Aorta (tissue), 5 donors: ENCODE measurements at places on chromosomes 13 and 19.

DNA sequence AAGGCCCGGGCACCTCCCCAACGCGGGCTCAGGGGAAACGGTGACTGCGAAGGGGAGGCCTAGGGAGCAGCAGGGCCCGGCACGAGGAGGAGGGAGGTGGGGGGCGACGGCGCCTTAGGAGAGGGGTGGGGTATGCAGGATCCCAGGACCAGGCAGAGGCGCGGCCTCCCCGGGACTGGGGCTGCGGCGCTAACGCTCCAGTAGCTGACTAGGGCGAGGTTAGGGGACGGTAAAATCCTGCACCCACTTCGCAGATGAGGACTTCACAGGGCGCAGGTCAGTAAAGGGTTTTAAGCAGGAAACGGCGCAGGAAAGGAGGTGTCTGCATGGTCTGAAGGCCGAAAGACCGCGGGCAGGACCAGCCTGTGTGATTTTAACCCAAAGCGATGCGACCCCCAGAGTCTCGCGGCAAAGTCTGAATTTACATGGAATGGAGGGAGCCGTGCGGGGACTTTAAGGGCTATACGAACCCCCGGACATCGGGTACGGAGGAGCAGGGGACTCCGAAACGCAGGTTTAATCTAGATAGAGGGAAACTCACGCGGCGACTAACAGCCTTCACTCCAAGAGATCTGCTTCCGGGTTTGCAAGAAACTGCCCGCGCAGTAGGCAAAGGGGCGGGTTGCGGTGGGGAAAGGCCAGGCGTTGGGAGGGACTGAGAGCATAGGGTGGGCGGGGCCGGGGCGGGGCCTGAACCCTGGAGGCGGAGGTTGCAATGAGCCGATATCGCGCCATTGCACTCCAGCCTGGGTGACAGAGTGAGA is at the start of gene ZNF665:
TSS of gene ZNF665 (minus strand) at position 588 of the 764 bp plus-strand sequence. CDS start 10,460 bp downstream, outside the sequence.
- DNase-seq = peak; percentile 95

- DNase-seq = no peak
These were observed 169.8 kb downstream of the TSHZ3 start for GRCh38 chr19:31179471-31179852.

DNA sequence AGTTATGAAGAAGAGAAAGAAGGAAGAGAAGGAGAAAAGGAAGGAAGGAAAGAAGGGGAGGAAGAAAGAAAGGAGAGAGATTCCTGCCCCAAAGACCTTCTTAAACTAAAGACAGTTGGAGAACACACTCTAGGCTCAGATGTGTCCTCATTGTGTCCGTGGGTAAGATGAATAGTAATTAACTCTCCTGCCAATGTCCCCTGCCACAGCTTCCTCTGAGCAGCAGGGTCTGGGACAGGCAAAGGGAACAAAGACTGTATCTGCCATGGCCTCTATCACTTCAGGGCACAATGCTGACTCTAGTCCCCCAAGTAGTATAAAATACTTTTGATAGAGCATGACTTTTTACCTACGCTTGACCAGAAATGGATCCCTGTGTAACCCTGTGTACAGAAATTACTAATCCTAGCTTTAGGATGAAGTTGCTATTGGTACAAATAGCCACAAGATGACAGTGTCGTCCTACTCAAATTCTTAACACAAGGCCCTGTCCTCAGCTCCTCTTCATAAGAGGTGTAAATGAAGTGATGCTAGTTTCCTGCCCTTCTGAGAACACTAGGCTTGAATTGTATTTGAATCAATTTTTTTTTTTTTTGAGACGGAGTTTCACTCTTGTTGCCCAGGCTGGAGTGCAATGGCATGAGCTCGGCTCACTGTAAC is 186.2 kb upstream of the GPR12 start:
- no peak for DNase-seq

DNA sequence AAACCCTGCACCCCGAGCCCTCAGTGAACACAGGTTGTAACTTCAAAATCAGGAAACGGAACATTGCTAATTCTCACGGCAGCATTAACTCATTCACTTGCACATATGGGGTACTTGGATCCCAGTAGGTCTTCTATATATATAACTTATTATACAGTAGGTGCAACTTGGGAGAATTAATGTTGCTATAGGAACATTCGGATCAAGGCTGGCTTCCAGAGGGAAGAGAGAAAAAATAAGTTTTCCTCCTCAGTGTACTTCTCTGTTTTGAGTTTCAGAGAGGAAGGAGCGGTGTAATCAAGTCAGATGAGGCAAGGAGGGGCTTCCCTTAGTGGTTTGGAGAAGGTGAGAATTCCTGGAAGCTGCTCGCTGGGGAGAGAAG is 90.9 kb upstream of the ZNF507 start:
- DNase-seq = no peak

GRCh38 chr13:80605011-80605410 is 264.1 kb upstream of the SPRY2 start:
- no peak for DNase-seq

- peak; percentile 40 for DNase-seq
These were observed 18.6 kb downstream of the CAPN12 start for GRCh38 chr19:38725469-38726283.

DNA sequence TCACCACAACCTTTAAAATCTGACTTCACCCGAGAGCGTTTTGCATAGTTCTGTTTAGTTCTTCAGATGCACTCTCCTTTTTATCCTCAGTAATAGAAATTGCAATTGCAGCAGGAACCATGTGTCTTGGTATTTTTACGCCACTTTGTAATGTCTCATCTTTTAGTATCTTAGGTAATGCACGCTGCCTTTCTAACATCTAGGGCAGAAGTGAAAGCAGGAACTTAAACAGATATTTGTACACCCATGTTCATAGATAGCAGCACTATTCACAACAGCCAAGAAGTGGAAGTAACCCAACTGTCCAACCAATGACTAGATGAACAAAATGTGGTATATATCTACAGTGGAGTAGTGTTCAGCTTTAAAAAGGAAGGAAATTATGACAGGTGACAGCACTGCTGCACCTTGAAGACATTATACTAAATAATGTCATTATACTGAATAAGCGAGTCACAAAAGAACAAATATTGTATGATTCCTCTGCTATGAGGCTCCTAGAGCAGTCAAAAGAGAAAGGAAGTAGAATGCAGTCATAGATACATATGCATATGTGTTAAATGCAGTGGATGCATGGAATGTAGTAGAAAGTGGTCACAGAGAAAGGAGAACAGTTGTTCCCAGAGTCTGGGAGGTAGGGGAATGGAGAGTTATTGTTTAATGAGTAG is 105.9 kb upstream of the GJB6 start:
- no peak for DNase-seq

DNA sequence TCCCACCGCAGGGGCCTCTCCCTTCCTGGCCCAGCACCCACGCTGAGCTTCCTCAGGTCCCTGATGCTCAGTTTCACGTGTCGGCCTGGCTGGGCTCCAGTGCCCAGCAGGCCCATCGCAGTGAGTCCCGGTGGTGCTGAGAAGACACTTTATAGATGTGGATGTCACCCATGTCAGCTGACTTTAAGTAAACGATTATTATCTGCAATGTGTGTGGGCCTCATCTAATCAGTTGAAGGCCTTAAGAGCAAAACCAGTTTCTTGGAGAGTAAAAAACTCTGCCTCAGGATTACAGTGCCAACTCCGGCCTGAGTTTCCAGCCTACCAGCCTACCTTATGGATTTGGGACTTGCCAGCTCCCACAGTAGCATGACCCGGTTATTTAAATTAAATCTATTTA is 17.3 kb upstream of the SMIM17 start:
- no peak for DNase-seq

GRCh38 chr19:5186293-5187050 is 154.1 kb downstream of the PTPRS start:
- no peak for DNase-seq

GRCh38 chr19:2926341-2927031 is 18.3 kb downstream of the ZNF77 start:
- DNase-seq = no peak

GRCh38 chr13:48156466-48156865 is 61.6 kb upstream of the MED4 start:
- peak; percentile 66 for DNase-seq

DNA sequence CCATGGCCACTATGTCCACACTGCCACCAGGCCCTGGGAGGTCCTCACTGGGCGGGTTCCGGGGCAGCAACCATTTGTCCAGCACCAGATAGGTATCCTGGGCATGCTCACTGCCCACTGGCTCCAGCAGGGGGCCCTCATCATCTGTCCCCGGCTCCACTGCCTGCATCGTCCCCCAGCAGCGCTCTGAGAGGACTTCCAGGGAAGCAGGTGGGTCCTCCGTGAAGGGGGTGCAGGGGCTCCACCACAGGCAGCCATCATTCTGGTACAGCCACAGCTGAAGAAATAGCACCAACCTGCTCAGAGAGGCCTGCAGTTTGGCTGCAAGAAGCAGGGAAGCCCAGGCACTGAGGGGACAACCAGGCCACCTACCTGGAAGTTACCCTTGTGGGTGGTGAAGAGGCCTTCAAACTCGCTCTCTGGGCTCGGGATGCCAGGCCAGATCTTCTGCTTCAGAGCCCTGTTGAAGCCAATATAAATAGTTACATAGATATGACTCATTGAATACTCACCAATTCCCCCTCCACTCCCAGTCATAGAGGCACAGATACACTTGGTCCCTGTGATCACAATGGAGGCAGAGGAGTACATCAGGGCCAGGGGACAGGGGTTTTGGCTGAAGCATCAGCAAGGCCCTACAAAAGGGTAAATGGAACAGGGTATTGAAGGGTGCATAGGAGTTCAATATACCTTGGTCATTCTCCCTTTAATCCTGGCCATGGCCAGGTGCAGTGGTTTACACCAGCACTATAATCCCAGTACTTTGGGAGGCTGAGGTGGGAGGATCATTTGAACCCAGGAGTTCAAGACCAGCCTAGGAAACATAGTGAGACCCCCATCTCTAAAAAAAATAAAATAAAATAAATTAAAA is 4.1 kb downstream of the SWSAP1 start:
- no peak for DNase-seq

DNA sequence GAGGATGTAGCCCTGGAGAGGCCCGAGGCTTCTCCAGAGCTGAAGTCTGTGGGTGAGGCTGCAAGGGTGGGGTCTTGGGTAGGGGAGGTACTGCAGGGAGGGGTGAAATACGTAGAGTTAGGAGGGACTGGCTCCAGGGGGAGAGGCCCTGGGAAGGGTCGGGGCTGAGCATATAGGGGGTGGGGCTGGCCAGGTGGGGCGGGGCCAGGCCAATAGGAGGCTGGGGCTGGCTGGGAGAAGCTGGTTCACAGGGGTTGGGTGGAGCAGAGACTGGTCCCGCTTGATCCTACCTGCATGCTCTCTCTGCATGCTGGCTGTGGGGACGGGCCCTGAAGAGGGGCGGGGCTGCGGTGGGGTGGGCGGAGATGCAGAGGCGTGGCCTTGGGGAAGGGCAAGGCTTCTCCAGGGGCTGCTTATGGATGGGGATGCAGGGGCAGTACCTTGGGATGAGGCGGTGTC is 51.9 kb downstream of the CELF5 start:
- no peak for DNase-seq

DNA sequence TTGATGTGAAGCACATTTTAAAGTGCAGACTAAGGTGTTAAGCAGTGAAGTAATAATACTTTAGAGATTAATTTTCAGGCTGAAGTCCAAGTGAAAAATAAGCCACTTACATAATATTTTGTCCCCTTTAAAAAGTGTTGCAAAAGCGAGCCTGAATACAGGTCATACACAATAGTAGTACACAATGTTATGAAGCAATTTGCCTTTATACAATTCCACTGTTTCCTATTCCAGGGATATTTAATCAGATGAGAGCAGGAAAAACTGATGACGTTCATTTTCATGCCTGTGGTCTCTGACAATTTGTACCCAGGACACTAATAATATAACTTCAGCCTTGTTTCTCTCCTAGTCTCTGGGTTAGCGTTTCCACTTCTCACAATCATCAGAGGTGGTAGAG is 916.7 kb downstream of the PCDH9 start:
- no peak for DNase-seq

GRCh38 chr19:7272856-7273578 is 21.2 kb downstream of the INSR start:
- no peak for DNase-seq

GRCh38 chr19:1933244-1933643 is 7.7 kb upstream of the CSNK1G2 start:
- DNase-seq = no peak

DNA sequence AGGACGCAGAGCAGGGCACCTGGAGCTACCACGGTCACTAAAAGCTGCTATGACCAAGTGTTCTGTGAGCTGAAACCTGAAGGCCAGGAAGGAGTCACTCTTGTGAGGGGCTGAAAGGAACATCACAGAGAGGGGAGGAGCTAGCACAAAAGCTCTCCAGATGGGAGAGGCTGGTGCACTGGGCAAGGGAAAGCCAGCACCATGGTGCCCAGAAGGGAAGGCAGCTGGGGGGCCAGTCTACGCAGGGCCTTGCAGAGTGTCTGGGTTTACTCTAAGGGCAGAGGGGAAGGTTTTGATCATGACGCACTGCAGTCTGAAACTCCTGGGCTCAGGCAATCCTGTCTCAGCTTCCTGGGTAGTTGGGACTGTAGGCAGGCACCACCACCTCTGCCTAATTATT is 4.1 kb upstream of the ZNF580 start:
- no peak for DNase-seq

- no peak for DNase-seq
These were observed 318.0 kb upstream of the KLF12 start for GRCh38 chr13:74452176-74452575.

DNA sequence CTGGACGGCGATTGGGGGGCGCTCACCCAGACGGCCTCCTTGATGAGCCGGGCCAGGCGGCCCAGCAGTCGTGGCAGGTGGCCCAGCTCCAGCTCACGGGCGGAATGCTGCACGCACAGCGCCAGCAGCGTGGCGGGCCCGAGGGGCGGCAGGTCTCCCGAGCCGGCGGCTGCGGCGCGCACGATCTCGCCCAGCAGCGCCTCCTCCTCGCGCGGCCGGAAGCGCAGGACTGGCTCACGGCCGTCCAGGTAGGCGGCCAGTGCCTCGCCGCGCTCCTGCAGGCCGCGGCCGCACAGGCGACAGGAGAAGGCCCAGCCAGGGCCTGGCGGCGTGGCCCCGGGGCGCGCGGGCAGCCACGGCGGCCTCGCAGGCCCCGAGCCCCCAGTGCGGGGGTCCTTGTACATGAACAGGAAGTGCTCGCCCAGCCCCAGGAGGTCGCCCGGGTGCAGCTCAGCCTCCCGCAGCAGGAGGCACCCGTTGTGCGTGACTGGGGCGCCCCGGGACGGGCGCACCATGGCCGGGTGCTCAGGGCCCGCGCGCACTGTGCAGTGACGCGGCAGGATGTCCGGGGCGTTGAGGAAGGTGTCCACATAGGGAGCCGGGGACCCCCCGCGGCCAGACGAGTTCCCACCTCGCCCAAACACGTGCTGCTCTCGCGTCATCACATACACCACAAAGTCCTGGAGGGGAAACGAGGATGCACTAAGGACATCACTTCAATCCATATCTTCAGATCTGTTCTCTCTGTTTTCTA is 9.6 kb upstream of the MAMSTR start:
- DNase-seq = no peak

GRCh38 chr19:36604656-36605100 is 435 bp upstream of the ZNF382 start:
- DNase-seq = peak; percentile 85
